Central memory CD8-positive, alpha-beta T cell (primary cell): ENCODE measurements at places on chromosomes 12 and 14.

GRCh38 chr14:90054803-90055202 lies 7.0 kb upstream of the KCNK13 start:
- DNase-seq, result no peak

DNA sequence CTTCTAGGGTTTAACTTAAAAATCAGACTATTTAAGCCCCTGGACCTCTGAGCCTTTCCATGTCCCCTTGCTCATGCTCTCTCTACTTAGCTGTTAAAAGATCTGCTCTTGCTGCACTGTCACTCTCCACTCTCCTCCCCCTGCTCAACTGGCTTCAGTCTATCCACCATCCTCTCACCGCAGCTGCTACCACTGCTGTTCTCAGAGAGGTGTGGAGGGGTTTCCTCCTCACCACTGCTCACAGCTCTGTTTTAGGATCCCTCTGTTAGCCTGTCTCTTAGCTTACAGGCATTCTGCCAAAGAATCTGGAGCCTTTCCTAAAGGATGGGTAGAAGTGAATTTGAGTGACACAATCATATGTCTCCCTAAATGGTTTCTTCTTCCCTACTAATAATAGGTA lies 43.7 kb upstream of the ATP2B1 start:
- DNase-seq, result no peak

DNA sequence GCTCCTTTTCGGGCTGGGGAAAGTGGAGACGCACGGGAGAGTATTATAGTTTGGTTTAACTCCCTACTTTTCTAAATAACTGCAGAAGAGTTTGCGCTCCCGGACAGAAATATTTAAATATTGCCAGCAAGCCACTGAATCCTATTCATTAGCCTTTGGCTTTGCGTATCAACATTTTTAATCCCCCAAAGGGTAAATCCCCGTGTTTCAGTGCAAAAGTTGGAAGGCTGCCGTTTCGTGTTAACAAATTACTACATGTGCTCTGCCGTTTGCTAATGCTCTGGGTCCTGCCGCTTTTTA lies 372 bp upstream of the DPF3 start:
- DNase-seq, result no peak

DNA sequence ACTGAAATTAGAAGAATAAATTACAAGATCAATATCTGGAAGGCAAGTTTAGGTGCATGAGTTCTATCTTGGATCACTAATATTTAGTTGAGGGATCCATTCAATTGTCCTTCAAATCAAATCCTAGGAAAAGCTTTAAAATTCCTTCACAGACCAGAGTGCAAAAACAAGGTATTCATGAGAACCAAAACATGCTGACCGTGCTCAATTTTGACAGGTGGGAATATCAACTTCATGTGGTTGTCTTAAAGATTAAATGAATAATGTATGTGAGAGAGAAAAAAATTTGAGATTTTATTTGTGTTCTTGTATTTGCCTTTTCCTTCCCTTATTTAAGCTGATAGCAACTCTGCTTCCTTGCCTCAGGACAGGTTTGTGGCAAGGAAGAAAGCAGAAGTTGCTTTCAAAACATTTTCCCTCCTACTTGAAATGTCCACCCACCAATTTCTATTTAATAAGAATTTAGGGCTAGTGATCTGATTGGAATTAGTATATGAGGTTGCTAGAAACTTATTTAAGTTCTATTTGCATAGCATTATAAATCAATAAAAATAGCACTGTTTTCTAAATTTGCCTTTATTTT lies 4.9 kb upstream of the PPP1R12A start:
- DNase-seq, result no peak
